ENCODE measurements at places on chromosomes 6 and 20.

- no peak for DNase-seq
Measured at GRCh38 chr6:125018136-125018535, 55.9 kb downstream of the RNF217 start.

DNA sequence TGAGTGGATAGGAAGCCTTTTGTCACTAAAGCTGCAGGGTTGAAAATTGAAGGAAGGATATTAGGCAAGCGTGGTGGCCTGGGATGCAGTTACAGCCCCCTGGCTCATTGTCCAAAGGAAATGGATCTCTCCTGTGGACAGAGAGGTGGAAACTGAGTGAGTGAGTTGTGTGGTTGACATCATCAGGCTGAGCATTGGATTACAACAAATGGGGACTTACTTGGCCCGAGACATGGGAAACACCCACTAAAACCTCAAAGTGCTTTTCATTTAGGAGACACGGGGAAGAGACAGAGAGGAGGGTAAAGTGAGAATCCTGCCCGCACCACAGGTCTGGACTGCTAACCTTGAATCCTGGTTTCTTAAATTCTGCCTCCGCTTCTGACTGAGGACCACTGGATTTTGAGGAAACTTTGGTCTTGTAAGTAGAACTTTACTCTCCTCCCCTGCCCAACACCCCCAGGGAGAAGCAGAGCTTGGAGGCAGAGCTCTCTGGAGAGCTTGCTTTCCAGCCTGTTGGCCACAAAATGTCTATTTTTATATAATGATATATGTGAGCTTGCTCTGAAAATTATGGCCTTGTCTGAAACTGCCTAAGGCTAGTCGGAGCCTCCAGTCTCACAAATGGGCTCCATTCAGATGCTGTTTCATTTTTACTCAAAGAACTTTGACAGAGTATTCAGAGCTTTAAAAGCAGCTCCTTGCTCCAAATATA, at the start of gene PKIG:
TSS of gene PKIG (plus strand) at position 269 of the 715 bp plus-strand sequence. CDS start 31,978 bp downstream, outside the sequence.
- no peak for DNase-seq

GRCh38 chr20:63295018-63295417, 2.0 kb downstream of the COL20A1 start:
- DNase-seq: no peak

DNA sequence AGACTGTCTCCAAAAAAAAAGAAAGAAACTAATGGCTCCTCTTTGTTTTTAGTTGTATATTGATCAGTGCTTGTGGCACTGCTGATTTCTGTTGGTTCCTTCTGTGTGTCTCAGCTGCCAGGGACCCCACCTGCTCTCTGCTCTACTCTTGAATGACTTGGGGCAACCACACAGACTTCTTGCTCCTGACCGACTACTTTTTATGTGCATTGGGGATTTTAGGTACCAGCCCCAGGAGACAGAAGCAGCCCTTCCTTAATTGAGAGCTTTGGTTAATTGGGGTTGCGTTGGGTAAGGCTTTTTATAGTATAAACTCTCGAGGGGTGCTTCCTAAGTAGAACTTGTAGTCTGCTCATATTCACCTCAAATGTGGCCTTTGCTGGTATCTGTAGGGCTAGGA, 6.9 kb downstream of the STK35 start:
- DNase-seq: no peak

Measured in suprapubic skin (tissue), 4 donors.